ENCODE measurements at places on chromosomes 5 and 9. TPM values are rescaled to one million over a fixed set of nuclear protein-coding genes. Genes with fewer than 3 reads are reported as not detected.

The POU5F2 gene
- 0.06 TPM for total RNA-seq

DNA sequence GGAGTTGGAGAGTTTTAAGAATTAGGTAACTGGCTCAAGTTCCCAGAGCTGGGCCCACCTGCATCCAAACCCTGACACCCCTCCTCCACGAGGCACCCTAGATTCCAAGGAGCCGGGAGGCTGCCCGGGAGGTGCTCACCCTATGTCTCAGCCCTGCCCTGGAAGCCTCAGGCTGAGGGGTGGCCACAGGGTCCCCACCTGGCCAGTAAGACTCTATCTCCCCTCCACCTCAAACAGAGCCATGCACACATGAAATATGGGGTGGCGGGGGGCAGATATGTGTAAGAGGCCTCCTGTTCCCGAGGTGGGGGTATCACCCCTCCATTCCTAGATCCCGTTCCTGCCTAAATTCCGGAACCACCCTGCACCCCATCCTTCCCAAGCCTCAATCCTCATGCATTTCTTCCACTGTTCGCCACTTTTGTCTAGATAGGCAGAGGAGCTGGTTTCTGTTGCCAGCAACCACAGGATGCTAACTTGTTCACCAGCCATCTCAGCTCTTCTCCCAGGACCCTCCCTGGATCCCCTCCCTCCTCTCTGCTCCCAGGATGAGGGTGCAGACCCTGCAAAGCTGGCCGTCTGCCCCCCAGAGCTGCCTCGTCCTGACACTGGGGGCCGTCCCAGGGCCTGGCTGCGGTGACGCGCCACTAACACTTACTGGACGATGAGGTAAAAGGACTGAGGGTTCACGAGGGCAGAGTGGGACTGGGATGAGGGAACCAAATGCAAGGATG, 44.1 kb downstream of the COL23A1 start:
- no peak for DNase-seq

DNA sequence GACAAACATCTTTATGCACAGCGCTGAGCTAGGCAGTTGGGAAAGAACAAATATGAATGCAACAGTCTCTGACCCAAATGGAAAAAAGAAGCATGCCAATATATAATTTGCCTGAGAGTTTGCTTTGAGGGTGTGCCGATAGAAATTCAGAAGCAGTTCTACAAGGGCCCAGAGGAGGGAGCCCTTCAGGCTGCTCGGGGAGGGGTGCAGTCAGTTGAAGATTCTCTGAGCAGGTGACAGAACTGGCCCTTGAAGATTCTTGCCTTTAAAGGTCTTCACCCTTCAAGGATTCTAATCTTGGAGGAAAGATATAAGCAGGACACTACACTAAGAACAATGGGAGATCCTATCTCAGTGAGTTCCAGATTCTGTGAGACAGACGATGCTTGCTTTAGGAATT, 3.7 kb upstream of the PAPPA start:
- peak; percentile 75 for DNase-seq

- DNase-seq = no peak
These were observed 43.7 kb downstream of the LURAP1L start for GRCh38 chr9:12818431-12819000.

DNA sequence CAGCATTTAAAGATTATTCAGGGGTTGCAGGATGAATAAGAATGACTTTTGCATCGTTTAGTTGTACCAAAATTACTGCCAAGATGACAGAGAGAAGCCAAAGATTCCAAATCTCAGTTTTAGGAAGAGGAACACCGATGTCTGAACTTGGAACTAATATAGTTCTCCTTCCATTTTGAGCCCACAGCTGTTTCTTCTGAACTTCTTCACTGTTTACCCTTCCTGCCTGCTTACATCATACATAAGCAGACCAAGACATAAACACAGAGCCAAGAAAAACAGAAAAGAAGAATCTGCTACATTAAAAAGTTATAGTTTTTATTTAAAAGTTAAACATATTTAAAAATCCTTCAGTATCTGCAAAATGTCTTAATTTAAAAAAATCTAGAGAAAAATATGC, 146.9 kb upstream of the RAPGEF1 start:
- DNase-seq = no peak

- no peak for DNase-seq
These were observed 28.4 kb upstream of the SSBP2 start for GRCh38 chr5:81779125-81779915.

GRCh38 chr5:122173474-122174415, 44.4 kb downstream of the ZNF474 start:
- no peak for DNase-seq

DNA sequence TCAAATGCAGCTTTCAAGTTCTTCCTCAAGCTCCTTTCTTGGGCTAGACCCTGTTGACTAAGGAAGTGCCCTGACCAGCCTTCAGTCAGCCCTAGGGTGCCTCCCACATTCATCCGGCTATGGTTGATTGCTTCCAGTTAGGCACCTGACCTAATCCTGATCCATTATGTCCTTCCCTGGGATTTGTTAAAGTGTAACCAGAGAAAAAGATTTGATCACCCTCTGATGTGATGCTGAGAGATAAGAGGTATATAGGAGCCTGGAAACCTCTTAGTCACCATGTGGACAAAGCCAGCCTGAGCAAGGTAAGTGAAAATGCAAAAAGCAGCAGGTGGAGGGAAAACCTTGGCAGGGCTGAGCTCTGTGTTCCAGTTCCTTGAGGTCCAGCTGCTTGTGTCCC, 178.8 kb upstream of the ERCC6L2 start:
- no peak for DNase-seq

GRCh38 chr5:108681079-108681921, 66.4 kb upstream of the FER start:
- DNase-seq = no peak

DNA sequence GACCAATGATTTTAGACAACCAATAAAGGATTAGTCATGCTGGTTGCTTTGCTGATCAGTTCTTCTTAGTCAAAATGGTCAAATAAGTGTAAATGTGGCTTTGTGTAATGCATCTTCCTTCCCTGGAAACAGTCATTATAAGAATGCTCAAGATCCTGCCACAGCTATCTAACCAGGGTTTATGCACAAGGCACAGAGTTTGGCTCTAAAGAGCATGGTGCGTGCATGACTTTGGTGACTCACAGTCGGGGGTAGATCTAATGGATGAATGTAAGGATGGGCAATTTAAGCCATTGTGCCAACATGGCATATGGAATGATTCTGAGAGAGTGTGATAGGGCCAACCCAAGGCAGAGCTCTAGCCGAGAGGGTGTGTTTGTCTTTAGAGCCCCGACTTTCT, 6.5 kb downstream of the LIX1 start:
- DNase-seq = no peak

Data from H1 (cell line).